ENCODE measurements at places on chromosomes 7 and 10.

DNA sequence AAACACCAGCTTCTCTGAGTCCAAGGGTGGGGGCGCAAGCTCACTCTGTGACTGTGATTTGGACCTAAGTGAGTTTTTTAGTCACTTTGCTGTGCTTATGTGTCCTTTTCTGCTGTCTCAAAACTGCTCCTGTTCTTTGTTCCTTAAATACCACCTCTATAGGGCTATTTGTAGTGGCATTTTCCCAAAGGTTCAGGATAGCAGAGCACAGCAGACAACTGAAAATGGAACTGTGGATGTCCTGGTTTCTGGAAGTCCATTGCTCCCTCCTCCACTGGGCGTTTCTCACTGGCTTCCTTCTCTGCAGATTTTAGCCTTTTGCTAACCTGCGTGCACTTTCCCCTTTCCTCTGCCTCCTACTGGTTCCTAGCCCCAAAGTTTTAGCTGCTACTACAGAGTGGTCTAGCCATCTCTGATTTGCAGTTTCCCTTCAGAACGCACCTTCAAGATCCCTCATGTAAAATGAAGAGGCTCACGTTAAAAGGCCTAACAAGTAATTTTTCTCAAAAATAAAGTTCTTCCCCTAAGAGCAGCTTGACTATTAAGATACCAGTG, 25.6 kb downstream of the BLVRA start:
- no peak for DNase-seq

DNA sequence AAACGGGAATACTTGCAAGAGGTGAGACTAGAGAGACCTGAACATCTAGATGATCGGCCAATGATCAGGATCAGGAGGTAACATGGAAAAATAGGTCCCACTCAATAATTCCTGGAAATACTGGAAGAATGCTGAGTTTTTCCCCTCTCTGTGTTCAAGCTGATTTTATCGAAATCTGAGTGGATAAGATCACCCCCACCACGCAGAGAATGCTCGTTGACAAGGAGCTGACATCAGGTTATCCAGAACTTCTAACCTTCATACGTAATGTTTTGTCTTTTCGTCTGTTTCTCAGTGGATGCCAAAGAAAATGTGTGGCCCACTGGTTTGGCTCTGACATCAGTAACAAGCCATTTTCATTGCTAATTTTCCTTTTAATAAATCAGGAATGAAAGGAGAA, 58.5 kb upstream of the MKX start:
- DNase-seq, result no peak

DNA sequence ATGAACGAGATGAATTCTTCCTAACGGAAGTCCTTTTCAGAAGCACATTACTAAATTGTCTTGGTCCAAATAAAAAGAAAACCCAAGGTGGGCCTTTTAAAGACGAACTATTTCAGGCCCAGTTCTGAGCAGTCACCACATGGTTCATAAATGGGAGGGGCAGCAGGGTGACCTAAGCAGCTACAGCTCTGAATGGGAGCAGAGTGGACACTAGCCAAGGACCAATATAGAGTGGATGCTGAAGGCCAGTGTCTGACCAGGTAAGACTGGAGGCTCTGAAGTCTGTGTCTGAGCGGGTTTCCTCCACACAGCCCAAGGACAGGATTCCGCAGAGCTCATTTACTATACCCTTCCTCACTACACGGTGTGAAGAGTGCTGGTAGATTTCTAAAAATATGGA, 159.1 kb downstream of the TMEM26 start:
- DNase-seq, result no peak

- no peak for DNase-seq
Measured at GRCh38 chr10:100723770-100724530, 21.4 kb upstream of the PAX2 start.

DNA sequence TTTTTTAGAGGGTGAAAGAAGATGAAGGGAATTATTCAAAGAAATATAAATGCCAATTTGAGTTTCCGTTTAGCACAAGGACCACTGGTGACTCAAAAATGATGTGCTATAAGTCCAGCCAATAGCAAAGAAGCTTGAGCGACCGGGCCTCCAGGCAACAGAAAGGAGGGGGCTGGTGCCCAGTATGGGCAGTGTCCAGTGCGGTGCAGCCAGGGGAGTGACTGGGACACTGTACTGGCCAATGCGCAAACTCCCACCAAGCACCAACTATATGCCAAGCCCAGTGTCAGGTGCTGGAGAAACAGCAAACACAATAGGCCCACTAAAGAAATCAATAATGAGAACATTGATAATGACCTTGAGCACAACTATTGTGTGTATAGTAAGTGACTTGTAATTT, 10.2 kb upstream of the OPALIN start:
- no peak for DNase-seq

DNA sequence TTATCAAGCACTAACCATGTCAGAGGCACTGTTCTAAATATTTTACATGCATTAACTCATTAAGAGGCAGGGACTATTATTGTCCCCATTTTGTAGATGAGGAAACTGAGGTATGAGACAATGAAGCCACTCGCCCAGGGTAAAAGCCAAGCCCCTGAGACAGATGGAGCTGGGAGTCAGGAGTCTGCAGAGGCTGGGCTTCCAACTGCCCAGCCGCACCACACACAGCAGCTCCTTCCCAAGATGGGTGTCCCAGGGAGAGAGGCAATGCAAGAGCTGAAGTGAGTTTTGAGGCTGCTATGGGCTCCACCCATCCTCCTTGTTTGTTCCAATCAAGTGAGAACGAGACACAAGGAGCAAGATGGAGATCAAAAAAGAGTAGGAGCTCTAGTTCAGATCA, 244.2 kb downstream of the KCNMA1 start:
- no peak for DNase-seq

Measured in CMK (cell line).